ENCODE measurements at places on chromosomes 5 and 9.
A peak's percentile ranks its signal among the peaks of the same experiment; 100 is the strongest.

GRCh38 chr9:94639061-94639998 is at the start of gene FBP1:
Gene FBP1 (minus strand): TSS chr9:94639518. CDS start chr9:94639310, 208 bp downstream.
- DNase-seq: peak; percentile 52

DNA sequence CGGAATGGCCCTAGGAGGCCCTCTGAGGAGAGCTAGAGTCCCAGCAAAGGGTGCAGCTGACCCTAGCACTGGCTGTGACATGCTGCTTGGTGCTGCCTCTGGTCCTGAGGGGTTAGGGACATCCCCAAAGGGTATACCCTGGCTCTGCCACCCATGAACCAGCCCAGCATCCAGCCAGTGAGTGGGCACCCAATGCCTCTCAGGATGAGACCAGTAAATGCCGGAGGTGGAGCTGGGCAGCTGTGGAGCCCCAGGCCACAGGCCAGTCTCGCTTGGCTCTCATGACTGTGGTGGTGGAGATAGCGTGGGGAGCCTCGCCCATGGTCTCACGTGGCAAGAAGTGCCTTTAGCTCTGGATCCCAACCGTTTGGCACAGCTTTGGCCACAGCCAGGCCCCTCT is 3.7 kb upstream of the CEL start:
- no peak for DNase-seq

- DNase-seq: no peak
These were observed 58.4 kb downstream of the PCSK1 start for GRCh38 chr5:96374653-96375052.

DNA sequence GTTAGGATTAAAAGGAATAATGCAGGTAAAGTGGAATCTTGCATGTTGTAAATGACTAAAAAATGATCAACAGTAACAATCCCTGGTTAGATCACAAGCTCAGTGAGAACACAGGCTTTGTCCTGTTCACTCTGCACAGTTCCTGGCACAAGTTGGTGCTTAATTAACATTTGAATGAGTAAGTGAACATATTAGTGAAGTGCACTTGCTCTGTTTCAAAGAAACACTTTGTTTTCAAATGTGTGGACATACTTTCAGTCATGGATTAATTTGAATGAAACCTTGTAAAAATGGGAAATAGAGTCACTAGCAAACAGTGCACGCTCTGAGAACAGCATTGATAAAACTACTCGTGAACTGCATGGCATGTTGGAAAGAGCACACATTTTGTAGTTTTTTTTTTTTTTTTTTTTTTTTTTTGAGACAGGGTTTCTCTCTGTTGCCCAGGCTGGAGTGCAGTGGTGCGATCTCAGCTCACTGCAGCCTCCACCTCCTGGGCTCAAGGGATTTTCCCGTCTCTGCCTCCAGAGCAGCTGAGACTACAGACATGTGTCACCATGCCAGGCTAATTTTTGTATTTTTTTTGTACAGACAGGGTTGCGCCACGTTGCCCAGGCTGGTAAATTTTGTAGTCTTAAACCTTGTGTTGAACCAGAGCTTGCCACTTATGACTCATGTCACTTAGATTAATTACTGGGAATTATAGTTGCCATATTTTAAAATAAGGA is 159.9 kb downstream of the LURAP1L start:
- DNase-seq: no peak

GRCh38 chr9:98658951-98659351 is 49.8 kb downstream of the GABBR2 start:
- no peak for DNase-seq

GRCh38 chr9:120464176-120464886 is 115.6 kb downstream of the CDK5RAP2 start:
- DNase-seq: no peak

GRCh38 chr5:10543585-10544040 is 20.3 kb upstream of the ANKRD33B start:
- DNase-seq: no peak

DNA sequence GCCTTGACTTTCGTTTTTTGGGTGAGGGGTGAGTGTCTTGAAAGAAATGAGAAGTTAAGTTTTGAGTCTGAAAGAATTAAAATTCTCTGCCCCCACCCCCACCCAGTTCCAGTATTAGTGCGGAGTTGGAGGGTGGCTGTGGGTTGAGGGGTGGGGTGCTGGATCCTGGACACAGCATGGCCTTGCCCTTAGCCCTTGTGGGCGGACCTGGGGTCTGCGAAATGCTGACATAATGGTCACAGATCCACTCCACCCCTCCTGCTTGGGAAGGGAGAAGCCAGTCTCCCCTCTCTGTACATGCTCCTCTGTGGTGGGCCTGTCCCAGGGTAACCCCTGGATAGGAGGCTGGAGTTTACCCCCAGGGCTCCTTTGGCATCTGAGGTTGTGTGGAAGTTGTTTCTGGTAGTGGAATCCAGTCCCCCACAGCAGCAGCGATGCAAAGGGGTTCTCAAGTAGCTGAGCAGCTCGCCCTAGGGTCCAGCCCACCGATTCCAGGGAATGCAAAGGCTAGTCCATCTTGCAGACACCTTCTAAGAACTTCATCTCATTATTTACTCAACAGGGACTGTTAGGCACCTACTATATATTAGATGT is 42.8 kb upstream of the TCF7 start:
- DNase-seq: no peak

GRCh38 chr5:142472306-142472951 is 147.6 kb upstream of the SPRY4 start:
- DNase-seq: peak; percentile 78

DNA sequence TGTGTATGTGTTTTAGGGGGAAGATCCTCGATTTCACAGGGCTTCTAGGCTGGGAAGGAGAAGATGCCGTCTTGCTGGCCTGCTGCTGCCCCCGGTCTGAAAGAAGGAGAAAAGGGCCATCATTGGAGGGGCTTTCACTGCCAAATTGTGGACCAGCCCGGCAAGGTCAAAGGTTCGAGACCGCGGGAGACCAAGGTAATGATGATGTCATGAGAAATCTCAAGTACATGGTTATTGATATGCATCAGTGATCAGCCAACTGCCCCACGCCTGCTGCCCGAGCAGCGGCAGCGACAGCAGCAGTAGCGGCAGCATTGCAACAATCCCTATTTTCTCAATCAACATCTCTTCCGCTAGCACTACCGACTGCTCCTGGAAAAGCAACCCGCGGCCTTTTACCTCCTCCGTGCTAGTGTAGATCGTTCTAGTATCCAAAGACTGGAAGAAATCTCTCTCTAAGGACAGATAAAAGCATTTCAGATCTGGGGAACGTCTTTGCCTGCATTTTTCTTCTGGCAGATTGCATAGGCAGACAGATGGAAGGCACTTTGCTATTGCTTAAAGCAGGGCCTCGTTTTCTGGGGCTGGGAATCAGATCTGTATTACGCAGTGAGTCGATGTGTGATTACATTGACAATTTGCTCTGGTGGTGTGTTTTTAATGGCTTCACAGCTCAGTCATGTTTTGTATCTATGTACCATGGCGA is 215.3 kb downstream of the MEF2C start:
- DNase-seq: no peak

GRCh38 chr5:62948301-62948700 is 369.7 kb downstream of the LRRC70 start:
- no peak for DNase-seq

- no peak for DNase-seq
These were observed 12.5 kb upstream of the SGCD start for GRCh38 chr5:156314416-156314815.

DNA sequence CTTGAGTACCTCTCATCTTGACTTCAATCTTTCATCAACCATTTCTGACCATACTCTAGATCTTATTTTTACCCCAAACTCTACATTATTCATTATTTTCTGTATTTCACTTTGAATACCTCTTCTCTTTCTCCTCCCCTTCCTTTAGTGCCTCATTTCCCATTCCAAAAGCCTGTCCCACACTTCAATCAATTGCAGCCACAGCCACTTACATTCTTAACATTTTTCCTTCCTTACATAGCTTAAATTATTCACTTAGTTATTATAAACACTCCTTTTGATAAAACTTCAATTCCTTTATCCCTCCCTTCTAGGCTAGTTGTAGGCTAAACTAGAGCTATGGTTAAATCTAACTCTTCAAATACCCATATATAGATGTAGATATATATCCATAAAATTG is 344.0 kb downstream of the PRR16 start:
- DNase-seq: no peak

GRCh38 chr5:22596404-22596970 is 256.7 kb downstream of the CDH12 start:
- no peak for DNase-seq

- DNase-seq: no peak
These were observed at the start of gene DNAH5 for GRCh38 chr5:13944560-13945199. Gene DNAH5 (minus strand): TSS chr5:13944688. CDS start chr5:13944438, 250 bp downstream.

DNA sequence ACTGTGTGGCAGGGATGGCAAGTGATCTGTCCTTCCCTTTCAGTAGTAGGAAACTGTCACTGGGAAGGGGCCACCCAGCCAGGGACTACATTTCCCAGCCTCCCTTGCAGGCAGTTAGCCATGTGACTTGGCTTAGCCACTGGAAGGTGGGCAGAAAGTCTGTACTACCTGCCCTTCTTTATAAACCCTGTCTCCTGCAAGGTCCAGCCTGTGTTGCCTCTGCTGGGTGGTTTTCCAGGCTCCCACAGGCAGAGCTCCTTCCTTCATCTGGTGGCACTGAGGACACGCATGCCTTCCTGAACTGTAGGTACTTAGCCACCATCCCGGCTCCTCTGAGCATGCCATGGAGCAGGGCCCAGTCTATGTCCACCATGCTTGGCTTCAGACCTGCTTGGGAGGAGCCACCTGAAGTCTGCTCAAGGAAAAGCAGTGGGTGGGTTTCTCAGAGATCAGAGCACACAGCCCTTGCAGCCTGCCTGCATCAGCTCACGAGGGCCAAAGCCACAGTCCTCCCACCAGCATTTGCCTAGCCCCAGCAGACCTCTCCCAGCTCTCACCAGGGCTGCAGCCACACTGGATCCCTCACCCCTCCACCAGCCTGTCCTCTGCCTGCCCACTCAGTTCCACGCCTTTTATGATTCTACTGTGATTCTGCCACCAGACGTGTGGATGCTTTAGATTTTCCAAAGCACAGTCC is 16.7 kb upstream of the SLC25A51 start:
- DNase-seq: peak; percentile 54

- DNase-seq: no peak
These were observed 478.1 kb upstream of the CDH9 start for GRCh38 chr5:27516437-27516836.

- no peak for DNase-seq
These were observed 559.0 kb upstream of the MEF2C start for GRCh38 chr5:89441965-89442364.

DNA sequence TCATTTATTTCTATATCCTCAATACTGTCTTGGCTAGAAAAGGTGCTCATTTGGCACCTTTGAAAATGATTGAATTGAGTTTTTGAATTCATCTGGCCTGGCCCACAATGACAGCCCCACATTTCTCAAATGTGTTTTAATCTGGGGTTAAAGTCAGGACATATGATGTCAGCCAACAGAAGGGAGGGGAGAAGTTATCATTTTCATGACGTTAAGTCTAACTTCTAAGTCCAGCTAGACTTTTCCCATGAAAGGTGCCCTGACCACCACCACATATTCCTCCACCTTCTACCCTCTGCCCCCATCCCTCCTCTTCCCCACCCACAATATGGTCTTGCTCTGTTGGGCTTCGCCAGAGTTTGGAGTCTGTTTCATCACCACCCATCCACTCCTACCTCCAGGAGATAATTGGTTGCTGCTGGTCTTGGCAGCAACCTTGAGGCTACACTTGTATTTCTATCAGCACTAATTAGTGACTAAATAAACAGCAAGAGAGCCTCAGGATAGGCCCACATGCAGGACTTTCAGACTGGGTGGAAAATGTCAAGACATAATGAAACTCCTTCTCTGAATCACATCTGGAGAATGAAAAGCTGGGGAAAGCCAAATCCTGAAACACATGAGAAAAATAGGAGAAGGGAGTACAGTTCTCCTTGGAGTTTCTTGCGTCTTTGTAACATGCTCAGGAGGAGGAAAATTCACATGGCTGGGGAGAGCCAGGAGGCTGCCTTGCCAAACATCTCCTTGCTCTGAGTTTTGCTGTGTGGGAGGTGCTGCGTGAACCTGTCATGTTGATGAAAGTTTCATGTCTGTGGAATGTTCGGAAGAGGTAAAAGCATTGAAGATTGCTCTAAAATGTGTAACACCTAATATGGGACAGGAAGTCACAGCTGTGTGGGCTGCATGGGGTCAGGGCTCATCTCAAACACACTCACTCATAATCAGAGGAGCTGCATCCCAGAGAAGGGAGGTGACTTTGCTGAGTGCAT is 544.7 kb upstream of the KLF4 start:
- no peak for DNase-seq

- no peak for DNase-seq
These were observed 200.2 kb downstream of the DAB2IP start for GRCh38 chr9:121851641-121852091.

- no peak for DNase-seq
These were observed 4.3 kb upstream of the LNPEP start for GRCh38 chr5:96931605-96932004.

DNA sequence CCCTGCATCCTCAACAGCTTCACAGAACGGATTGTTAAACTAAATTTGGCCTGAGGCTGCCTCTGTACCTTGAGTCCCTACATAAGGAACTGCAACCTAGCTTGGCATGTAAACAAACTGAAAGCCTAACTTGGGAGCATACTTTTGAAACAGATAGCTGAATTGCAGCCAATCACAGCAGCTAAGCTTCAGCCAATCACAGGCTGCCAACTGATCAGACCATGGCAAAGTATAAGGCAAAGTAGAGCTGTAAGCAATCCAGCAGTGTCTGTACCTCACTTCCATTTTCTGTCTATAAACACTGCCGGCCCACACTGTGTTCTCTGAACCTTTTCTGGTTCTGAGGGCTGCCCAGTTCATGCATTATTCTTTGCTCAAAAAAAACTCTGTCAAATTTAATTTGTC is 8.9 kb upstream of the ZNF483 start:
- no peak for DNase-seq

DNA sequence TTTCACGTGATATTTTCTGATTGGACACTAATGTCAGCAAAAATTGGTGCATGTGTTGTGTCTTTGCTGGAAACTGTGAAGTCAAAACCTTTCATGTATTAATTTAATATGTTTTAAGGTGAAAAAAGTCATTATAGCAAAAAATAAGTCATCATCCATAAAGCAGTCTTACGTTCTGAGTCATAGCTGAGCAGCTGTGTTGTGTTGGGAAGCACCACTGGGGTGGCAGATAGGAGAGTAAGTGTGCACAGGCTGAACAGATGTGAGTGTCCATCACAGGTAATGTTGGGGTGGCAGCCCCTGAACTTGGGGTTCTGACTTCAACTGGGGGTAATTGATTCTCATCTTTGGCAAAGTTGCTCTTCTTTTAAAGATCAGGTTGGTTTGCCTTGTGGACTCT is 156.8 kb downstream of the NXNL2 start:
- no peak for DNase-seq

DNA sequence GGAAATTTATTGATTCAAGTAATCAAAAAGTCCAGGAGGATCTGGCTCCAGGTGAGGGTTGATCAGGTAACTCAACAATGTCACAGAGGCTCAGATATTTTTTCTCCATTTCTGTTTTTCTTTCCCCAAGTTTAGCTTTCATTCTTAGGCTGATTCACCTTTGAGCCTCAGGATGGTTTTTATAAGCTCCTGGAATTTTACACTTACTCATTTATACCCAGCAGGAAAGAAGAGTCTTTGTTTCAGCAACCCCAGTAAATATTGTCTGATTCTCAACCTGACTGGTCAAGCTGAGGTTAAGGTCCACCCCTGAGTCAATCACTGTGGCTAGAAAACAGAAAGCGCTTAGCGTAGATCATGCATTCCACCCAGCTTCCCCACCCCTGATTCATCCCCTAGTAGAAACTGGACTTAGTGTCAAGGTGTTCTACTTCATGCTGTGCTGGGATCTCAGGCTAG is 500.6 kb downstream of the KIF4B start:
- DNase-seq: no peak

GRCh38 chr9:120532475-120532874 is 47.5 kb downstream of the CDK5RAP2 start:
- no peak for DNase-seq
